AG08395 (cell line): ENCODE measurements at places on chromosomes 11 and 22.
A peak's percentile ranks its signal among the peaks of the same experiment; 100 is the strongest.

DNA sequence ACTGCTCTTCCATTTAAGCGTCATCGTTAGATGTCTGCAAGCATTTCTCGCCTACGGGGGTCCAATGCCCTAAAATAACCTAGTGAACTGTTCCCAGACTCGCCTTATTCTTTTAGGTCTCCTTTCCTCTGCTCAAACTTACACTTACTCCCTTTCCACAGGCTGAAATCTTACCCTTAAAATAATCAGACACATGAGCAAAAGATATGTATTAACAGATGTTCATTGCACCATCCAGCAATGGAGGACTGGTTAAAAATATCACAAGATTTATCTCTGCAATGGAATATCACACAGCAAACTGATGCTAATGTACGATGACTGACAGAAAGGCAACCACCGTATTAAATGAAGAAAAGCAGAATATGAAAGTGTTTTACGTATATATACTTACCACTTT, 1.6 kb upstream of the CSTF3 start:
- no peak for DNase-seq

DNA sequence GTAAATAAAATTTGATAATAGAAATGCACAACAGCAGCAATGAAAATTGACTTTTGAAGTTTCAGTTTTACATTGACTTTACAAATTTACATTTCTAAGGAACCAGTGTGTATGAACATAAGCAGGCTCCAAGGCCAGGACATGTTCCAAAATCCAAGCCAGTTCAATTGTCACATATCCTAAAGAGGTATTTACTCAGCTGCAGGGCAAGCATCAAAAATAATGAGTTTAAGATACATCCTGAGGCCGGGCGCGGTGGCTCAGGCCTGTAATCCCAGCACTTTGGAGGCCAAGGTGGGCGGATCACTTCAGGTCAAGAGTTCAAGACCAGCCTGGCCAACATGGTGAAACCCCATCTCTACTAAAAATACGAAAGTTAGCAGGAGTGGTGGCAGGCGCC, 39.0 kb upstream of the AKIP1 start:
- DNase-seq = no peak

GRCh38 chr11:113241636-113242054, 72.7 kb upstream of the TTC12 start:
- DNase-seq = no peak

- DNase-seq = no peak
Observed at GRCh38 chr11:64728757-64729365, 5.9 kb upstream of the NRXN2 start.

DNA sequence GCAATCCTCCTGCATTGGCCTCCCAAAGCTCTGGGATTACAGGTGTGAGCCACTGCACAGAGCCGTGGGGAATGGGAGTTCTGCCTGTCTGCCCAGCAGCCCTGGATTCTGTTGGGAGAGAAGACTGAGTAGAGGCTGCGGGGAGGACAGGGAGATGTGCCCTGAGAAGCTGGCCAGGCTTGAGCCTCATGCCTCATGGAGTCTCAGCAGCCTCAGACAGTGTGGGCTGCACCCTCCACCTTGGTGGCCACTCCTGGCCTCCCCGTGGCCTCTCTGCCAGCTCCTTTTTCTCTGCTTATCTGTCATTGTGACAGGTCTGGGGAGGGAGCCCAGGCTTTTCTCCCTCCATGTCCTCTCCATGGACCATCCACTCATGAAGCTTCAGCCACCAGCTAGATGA, 43.2 kb downstream of the DKK3 start:
- no peak for DNase-seq

DNA sequence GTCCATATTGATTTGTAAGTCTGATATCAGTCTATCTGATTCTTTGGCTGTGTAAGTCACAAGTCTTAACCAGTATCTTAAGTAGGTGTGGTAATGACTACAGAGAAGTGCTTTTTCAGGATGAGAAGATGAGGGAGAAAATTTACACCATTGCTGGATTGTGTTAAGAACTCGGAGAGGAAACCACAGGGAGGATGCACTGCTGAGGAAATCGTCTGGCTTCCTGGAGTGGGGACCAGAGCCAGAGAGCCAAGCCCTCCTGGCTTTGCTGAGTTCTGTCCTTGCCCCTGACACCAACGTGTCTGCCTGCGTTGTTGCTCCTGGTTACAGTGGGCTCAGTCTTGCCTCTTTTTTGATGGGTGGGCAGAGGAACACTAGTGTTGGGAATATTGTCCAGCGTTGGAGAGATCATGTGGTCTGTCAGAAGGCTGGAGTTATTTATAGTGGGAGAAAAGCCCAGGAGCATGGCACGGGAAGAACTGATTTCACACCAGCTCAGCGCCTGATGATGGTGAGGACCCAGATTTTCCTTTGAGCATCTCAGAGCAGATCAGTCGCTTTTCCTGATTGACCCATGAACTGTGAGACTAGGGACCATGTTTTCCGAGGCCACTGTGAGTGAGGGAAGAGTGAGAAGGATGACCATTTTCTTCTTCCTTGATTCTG, 29.6 kb downstream of the MARK2 start:
- DNase-seq = no peak

DNA sequence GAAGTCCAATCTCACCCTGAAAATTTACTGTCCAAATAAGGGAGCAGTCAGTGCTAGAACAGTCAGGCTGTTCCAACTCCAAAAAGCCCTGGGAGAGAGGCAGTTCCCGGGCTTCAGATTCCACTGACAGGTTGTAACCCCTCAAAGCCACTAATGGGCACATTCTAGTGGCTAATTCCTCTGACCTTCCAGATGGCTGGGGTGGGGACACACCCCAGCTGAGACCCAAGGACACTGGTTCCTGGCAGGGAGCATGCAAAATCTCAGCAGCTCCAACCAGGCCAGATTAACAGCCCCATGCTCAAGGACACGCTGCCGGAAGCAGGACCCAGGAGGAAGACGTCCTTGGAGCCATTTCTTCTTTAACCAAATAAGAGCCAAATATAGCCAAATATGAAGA, 92.7 kb downstream of the RPL27A start:
- peak; percentile 9 for DNase-seq

- no peak for DNase-seq
Observed at GRCh38 chr22:43566561-43567332, 154.9 kb downstream of the MPPED1 start.

GRCh38 chr22:31282748-31283468, 9.4 kb downstream of the PIK3IP1 start:
- DNase-seq = no peak

GRCh38 chr22:41808400-41808799, 7.9 kb downstream of the CCDC134 start:
- DNase-seq = no peak

DNA sequence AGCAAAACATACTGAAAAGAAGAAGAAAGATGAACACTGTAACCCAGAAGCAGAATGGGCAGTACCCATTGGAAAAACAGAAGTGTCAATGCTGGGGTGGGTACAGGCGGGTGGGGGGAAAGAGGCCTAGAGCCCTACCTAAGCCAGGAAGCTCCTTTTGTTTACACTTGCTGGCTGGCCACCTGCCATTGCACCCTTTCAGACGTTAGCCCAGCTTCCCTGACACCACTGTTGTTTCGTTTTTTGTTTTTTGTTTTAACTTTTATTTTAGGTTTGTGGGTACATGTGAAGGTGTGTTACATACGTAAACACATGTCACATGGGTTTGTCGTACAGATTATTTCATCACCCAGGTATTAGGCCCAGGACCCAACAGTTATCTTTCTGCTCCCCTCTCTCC, 55.4 kb downstream of the PLEKHA7 start:
- no peak for DNase-seq

DNA sequence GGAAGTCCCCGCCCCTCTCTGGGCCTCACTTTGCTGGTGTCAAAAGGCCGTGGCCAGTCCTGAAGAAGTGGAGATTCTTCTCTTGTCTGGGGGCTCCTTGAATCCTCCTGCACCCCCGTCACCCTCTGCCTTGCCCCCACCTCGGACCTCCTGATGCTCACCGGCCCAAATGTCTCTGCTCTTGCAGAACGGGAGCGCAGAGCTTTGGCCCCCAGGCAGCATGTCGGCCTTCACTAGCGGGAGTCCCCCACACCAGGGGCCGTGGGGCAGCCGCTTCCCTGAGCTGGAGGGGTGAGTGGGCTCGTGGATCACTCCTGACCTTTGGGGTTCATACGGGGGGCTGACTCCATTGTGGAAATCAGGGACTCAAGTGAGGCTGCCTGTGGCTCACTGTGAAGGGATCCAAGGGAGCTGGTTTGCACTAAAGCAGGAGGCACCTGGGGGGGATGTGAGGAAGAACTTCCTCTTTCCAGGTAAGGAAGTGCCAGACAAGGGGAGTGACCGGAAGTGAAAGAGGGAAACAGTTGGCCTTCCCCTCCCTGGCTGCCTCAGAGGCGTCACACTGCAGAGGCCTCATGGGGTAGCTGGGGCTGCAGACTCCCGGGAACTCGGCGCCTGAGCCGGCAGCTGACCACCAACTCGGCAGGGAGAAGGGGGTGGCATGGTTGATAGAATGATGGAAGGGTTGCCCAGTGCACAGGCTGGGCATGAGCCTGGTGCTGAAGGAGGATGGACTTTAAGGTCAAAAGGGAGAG, 23.1 kb downstream of the CSF2RB start:
- DNase-seq = no peak

- no peak for DNase-seq
Observed at GRCh38 chr22:27473533-27473932, 328.0 kb downstream of the MN1 start.

DNA sequence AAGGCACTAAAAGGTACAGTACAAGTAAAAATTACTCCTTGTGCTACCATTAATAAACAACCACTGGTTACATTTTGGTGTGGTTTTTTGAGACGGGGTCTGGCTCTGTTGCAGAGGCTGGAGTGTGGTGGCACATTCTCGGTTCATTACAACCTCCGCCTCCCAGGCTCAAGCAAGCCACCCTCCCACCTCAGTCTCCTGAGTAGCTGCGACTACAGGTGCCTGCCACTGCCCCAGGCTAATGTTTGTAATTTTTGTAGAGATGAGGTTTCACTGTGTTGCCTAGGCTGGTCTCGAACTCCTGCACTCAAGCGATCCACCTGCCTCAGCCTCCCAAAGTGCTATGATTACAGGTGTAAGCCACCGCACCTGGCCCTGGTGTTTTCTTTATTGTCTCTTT, 20.8 kb downstream of the TAF1D start:
- DNase-seq = no peak

DNA sequence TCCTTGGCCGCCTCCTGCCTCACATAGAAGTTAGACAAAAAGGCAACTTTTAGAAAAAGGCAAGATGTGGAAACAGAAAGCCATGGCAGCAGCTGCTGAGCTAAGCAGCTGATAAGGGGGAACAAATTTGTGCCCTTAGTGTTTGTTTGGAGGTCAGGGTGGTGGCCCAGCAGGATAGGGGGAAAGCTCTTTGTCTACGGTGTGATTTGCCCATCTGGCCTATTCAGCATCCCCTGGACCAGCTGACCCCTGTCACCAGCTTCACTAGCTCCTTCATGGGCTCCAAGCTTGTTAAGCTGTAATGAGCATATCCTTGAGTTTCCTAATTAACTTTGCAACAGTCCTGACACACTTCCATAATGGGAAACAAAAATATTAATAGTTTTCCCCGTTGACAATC, 5.9 kb upstream of the ME3 start:
- DNase-seq = no peak

DNA sequence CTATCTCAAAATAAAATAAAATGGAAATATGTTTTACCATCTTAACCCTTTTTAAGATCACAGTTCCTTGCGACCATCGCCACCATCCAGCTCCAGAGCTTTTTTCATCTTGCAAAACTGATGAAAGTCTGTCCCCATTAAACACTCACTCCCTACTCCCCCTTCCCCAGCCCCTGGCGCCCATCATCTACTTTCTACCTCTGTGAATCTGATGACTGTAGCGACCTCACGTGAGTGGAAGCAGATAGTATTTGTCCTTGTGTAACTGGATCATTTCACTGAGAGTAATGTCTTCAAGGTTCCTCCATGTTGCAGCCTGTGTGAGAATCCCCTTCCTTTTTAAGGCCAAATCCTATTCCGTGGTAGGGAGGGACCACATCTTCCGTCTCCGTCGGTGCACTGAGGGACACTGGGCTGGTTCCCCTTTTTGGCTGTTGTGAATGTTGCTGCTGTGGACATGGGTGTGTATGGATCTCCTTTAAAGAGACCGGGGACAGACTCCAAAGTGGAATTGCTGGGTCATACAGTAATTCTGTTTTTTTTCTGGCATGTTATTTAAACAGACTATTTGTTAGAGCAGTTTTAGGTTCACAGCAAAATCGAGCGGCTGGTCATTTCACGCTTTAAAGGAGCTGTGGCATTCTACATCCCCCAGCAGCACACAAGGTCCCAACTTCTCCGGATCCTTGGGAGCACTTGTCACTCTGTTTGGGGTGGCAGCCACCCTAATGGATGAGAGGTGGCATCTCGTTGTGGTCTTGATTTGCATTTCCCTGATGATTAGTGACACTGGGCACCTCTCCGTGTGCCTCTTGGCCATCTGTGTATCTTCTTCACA, 120.0 kb downstream of the KCNQ1 start:
- no peak for DNase-seq

DNA sequence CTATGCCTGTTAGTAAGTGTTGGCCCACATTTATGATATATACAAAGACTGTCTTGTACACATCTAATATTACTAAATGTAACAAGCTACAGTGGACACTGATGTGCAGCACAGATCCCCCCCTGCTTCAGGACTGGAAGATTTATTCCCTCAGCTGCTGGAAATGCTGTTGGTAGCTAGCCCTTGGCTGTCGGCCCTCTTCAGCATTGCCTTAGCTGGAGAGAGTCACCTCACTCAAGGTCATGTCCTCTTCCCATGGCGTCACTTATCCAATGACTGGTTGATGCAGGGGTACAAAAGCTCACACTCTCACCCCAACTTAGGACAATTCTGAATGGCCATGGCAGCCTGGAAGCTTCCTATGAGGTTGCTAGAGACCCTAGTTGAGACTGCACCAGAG, 312.7 kb downstream of the SOX6 start:
- DNase-seq = no peak

GRCh38 chr11:59901306-59901705, 22.7 kb downstream of the OOSP3 start:
- DNase-seq = no peak

DNA sequence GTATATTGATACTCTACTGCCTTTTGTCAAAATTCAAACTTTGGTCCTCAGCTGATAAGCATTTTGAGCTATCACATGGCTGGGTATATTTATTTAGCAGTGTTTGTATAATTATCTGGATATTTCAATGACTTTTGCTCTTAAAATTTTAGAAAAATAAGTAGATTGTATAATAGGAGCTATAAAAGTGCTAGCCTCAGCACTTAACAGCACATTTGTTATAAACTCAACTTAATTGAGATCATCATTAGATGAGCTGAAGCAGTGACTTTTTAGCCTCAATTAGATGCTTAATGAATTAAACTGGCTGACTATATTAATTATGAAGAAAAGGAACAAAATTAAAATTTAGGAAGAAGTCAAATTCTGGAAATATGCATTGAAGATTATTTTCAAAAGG, 429.9 kb downstream of the DYNC2H1 start:
- no peak for DNase-seq

GRCh38 chr11:9203691-9204311, 61.3 kb downstream of the DENND5A start:
- no peak for DNase-seq

- no peak for DNase-seq
Observed at GRCh38 chr11:128785141-128785540, 82.0 kb downstream of the KCNJ1 start.

- peak; percentile 18 for DNase-seq
Observed at GRCh38 chr22:42613872-42614301, 796 bp downstream of the POLDIP3 start.
